Activated naive CD4-positive, alpha-beta T cell treated with anti-CD3 and anti-CD28 coated beads, Interleukin-2, amount 50 U/mL, for 72 hours (primary cell): ENCODE measurements at places on chromosomes 4 and X. TPM values are rescaled to one million over a fixed set of nuclear protein-coding genes. Genes with fewer than 3 reads are reported as not detected.

- no peak for DNase-seq
Measured at GRCh38 chr4:150244600-150244999, 166.4 kb downstream of the DCLK2 start.

GRCh38 chr4:20570981-20571715 is 129.1 kb upstream of the PACRGL start:
- no peak for DNase-seq

DNA sequence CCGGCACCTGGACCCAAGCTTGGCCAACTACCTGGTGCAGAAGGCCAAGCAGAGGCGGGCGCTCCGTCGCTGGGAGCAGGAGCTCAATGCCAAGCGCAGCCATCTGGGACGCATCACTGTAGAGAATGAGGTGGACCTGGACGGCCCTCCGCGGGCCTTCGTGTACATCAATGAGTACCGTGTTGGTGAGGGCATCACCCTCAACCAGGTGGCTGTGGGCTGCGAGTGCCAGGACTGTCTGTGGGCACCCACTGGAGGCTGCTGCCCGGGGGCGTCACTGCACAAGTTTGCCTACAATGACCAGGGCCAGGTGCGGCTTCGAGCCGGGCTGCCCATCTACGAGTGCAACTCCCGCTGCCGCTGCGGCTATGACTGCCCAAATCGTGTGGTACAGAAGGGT is 3.7 kb downstream of the SUV39H1 start:
- no peak for DNase-seq

- DNase-seq, result no peak
Measured at GRCh38 chr4:165994701-165995100, 121.7 kb downstream of the TLL1 start.

DNA sequence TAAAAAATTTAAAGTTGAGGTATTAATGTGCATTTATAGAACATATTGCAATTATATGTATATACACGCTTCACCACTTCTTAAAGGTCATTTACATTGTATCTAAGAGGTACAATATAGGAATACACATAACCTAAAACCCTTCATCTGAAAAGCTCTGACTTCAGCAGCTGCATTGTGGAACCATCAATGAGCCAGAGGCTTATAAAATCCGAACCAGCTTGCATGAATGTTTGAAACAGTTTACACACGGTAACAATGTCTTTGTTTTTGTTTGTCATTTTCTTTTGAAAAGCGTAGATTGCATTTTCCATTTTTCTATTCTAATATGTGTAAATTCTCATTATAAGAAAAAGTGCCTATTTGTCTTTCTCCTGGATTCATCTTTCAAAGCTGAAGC is 221.6 kb downstream of the DCLK2 start:
- no peak for DNase-seq

The TMPRSS11D gene
- total RNA-seq, result not detected

- no peak for DNase-seq
Measured at GRCh38 chrX:103910430-103910829, 52.0 kb upstream of the TMSB15B start.

- no peak for DNase-seq
Measured at GRCh38 chr4:162117051-162117450, 46.7 kb downstream of the FSTL5 start.

The CPE gene
- not detected for total RNA-seq

GRCh38 chrX:110145311-110145710 is 142.4 kb downstream of the TMEM164 start:
- no peak for DNase-seq

DNA sequence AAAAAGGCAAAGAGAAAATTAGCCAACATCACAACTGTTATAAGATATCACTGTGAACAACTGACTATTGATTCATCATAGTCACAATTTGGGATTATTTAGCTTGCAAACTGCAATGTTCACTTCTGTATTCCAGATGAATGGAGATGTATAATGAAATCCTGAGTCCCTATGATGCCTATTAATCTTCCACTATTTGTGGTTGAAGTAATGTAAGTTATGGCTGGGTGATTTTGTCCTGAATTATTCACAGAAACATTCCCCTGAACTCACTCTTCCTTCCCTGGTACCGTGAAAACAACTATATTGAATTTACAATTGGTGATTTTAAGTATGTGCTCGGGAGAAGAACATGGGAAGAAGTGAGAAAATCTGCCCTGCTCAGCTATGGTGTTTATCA is 50.8 kb upstream of the NPFFR2 start:
- no peak for DNase-seq

GRCh38 chrX:39445336-39445735 is 644.1 kb downstream of the MID1IP1 start:
- DNase-seq, result no peak

GRCh38 chr4:69057620-69058409 is 38.5 kb upstream of the UGT2B7 start:
- no peak for DNase-seq

- DNase-seq, result no peak
Measured at GRCh38 chr4:24507439-24507838, 76.9 kb downstream of the DHX15 start.

- no peak for DNase-seq
Measured at GRCh38 chr4:149311076-149311475, 504.6 kb downstream of the IQCM start.

- DNase-seq, result no peak
Measured at GRCh38 chr4:78652282-78652876, 100.8 kb downstream of the ANXA3 start.

DNA sequence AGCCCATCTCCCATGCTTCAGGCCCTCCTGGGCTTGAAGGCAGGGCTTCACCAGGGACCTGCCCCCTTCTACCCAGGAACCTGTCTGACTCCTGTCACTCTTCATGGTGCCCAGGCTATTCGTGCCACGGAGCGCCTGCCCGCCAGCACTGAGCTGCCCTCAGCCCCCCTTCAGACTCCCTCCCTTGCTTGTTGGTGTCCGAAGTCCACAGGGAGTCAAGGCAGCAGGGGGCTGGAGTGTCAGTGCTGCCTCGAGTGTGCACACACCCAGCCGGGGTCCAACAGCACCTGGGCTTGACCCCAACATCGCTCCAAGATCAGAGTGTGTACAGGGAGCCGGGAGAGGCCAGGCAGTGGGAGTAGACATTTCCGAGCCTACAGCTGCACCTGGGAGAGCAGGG is 59.8 kb downstream of the TBCK start:
- no peak for DNase-seq

The WWC2 gene
- 3.8 TPM for total RNA-seq

DNA sequence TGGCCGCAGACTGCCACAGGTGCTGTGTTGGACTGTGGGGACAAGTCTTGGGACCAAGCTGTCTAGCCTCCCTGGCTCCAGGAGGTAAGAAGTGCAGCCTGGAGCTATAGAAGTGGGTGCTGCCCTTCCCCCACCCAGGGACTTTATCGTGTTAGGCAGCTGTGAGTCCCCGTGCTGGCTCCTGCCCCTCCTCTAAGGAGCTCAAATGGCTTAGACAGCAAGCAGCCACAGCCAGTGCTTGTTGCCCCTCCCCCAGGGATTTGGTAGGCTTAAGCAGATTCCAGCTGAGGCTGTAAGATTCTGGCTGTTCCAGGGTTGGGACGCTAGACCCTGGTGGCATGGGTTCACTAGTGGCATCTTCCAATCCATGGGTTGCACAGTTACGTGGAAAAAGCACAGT is 979.4 kb upstream of the PCDH10 start:
- DNase-seq, result no peak

DNA sequence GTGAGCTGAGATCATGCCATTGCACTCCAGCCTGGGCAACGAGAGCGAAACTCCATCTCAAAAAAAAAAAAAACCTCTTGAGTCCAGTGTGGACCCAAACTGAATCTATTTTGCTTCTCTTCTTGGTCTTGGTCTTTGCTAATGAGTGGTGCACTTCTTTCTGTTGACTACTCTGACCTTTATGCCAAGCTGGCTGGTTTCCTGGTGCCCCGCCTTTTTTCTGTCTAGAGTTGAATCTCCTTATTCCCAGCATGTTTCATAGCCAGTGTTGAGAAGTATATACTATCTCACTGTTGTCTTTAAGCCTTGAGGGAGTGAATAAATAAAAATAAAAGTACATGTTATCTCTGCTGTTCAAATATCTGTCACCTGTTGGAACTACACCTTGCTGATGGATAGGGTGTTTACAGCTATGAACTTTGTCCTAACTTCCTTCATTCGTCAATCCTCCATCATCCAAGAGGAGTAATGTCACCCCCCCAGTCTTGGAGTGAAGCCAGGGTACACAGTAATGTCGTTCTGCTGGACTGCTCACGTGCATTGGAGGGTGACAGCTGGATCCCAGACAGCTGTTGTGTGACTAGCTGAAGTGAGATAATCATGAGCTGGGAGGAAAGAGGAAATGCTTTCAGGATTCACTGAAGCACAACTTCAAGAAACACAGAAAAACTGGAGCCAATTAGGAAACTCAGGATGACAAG is 99.3 kb upstream of the PRKG2 start:
- no peak for DNase-seq

The RAB33A gene
- 34.8 TPM for total RNA-seq

The CFAP47 gene
- not detected for total RNA-seq

DNA sequence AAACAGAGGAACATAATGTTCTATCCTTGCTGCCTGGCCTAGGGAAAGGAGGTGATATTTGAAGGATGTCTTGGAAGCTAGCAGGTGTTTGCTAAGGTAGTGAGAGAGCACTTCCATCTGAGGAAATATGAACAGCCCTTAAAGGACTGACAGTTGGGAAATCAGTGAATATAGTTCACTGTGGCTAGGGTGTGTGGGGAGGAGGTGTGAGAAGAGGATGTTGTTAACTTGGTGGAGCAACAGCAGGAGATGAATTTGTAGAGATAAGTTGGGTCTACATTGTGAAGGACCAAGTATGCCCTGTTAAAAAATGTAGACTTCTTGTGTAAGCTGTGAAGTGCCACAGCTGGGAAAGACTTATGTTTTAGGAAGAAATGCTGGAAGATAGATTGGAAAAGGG is 25.5 kb downstream of the TBC1D19 start:
- DNase-seq, result no peak

DNA sequence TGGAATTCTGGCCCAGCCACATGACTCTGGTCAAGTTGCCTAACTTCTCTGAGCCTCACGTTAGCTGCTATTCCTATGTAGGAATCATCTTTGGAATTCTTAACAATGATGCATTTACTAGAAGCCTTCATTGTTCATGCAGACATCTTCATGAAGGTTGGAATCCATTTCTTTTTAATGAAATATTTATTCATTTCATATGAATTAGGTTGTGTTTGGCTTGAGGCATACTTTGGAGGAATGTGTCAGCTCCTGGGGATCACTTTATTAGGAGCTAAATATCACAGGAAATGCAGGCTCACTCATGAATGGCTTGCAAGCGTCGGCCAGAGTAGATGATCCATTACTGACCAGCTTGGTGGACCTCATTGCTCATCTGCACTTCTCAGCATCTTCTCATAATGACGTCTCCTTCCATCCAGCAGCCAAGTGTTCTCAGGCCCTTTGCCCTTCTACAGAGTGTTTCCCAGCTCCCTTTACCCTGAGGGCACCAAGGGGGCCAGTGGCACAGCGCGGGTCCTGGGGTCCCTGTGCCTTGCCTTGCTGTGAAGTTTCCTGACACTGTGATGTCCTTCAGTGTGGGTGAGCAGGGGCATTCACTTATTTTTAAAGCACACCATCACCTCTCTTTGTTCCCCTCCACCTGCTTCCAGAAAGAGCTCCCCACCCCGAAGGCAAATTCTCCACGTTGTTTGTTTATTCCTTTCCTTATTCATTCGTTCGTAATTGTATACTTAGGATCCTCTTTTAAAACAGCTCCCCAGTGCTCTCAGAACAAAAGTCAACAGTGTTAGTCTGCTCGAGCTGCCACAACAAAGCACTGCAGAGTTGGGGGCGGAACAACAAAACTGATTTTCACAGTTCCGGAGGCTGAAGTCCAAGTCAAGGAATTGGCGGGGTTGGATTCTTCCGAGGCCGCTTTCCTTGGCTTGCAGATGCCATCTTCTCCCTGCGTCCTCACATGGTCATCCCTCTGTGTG is 106.8 kb downstream of the STK32B start:
- no peak for DNase-seq
